WTC11 (cell line): ENCODE measurements at places on chromosomes 7 and 10. TPM values are rescaled to one million over a fixed set of nuclear protein-coding genes. Genes with fewer than 3 reads are reported as not detected.

The MEOX2 gene
- total RNA-seq, result 0.07 to 0.16 TPM (median 0.14 TPM) in 3 replicates

The ANXA8 gene
- 0.18 to 0.20 TPM in 2 of 3 replicates, not detected in the other for total RNA-seq

The NPC1L1 gene
- 0.15 to 0.18 TPM (median 0.16 TPM) in 3 replicates for total RNA-seq

The DYNC1I1 gene
- total RNA-seq, result 2.8 to 3.4 TPM (median 3.3 TPM) in 3 replicates

DNA sequence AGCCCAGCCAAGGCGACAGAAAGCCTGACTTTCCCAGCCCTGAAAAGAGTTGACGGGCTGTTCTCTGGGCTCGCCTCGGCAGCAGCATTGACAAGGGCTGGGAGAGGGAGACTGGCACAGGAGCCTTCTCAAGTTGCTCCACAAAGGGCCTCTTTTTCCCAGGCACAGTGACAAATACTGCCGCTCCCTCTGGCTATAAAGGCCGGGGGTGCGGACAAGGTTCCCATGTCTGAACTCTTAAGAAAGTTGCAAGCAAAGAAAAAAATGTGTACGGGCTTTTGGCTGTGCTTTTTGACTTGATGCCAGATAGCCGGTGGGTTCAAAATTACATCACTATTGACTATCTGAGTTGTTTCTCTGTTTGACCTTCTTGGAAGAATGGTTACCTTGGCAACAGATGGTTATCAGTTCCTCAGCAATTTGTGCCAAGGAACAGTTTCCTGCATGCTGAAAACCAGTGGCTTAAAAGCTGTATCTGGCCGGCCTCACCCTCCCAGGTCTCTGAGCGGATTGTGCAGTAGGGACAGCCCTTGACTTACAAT is 115.9 kb upstream of the EEPD1 start:
- H3K36me3 ChIP-seq, result no peaks in the 10 kb centered on the region
- DNase-seq, result no peak
- H3K4me1 ChIP-seq, result peaks cover 17% of the 10 kb centered on the region
- no peak overlapping the region for H3K4me3 ChIP-seq

DNA sequence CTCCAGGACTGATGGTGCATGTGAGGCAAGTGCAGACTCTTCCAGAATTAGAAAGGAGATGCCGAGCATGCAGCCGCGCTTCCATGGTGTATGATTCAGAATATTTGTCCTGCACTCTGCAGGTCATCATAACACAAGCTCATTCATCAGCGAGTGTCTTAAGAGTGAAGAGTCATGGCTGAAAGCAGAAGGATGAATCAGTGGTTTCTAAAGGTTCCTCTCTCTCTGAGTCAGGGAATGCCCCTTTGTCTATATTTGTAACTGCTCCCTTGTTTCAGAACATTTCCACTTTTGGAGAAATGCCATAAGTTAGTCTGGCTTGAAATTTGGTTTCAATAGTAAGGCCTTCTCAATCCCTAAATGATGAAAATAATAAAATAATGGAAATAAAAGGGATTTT is 52.3 kb downstream of the HECW1 start:
- H3K36me3 ChIP-seq, result no peaks in the 10 kb centered on the region
- no peak overlapping the region for H3K27ac ChIP-seq
- no peak overlapping the region for H3K4me3 ChIP-seq
- no peaks in the 10 kb centered on the region for H3K27me3 ChIP-seq
- no peak for DNase-seq
- H3K4me1 ChIP-seq, result peaks cover 2% of the 10 kb centered on the region

GRCh38 chr7:55498142-55498541 is 74.2 kb downstream of the VOPP1 start:
- peaks cover 12% of the 10 kb centered on the region for H3K4me1 ChIP-seq
- no peak overlapping the region for H3K27ac ChIP-seq
- H3K36me3 ChIP-seq, result peaks cover 18% of the 10 kb centered on the region
- no peak overlapping the region for H3K4me3 ChIP-seq
- no peaks in the 10 kb centered on the region for H3K27me3 ChIP-seq
- no peak for DNase-seq

- peaks cover 4% of the 10 kb centered on the region; the same call in 1 of the 2 replicates for H3K27me3 ChIP-seq
- H3K4me1 ChIP-seq, result peaks cover 32% of the 10 kb centered on the region
- no peak overlapping the region for H3K4me3 ChIP-seq
Measured at GRCh38 chr7:132206594-132206993, 369.7 kb downstream of the PLXNA4 start.

- no peak for DNase-seq
- H3K27me3 ChIP-seq, result peaks cover 91% of the 10 kb centered on the region
- no peak overlapping the region for H3K4me3 ChIP-seq
- no peaks in the 10 kb centered on the region for H3K36me3 ChIP-seq
- no peak overlapping the region for H3K27ac ChIP-seq
Measured at GRCh38 chr7:11194492-11194891, 220.8 kb downstream of the PHF14 start.

GRCh38 chr10:46090258-46090812 is 44.3 kb upstream of the MSMB start:
- H3K36me3 ChIP-seq, result no peaks in the 10 kb centered on the region
- no peaks in the 10 kb centered on the region for H3K27me3 ChIP-seq
- H3K4me1 ChIP-seq, result peaks cover 11% of the 10 kb centered on the region
- H3K27ac ChIP-seq, result no peak overlapping the region

GRCh38 chr10:49767752-49768151 is 5.6 kb upstream of the OGDHL start:
- H3K27me3 ChIP-seq, result peaks cover 51% of the 10 kb centered on the region
- DNase-seq, result peak; percentile 40
- peaks cover 12% of the 10 kb centered on the region for H3K4me1 ChIP-seq
- no peak overlapping the region for H3K27ac ChIP-seq
- 0 out of 2 replicates have a peak, but pooled peaks cover 2% of the 10 kb centered on the region for H3K36me3 ChIP-seq
- H3K4me3 ChIP-seq, result no peak overlapping the region; the same call in 1 of the 2 replicates

DNA sequence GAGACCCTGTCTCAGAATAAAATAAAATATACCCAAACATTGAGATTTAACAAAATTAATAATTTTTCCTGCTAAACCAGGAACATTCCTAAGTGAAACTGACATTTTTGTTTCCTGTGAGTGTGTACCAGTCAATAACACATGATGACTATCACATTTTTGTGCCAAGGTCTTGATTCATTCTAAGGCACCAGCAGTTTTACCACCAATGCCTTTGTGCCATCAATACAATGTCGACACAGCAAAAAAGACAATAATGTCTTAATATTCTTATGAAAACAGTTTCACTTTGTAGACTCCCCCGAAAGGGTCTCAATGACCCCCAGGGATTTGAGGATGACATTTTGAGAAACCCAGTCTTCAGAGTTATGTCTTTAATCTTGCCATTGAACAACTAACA is 7.2 kb upstream of the CADPS2 start:
- H3K4me3 ChIP-seq, result no peak overlapping the region
- H3K27ac ChIP-seq, result no peak overlapping the region
- peaks cover 2% of the 10 kb centered on the region; the same call in 1 of the 2 replicates for H3K36me3 ChIP-seq
- DNase-seq, result no peak

GRCh38 chr7:106031300-106032035 is 68.4 kb downstream of the CDHR3 start:
- H3K4me3 ChIP-seq, result no peak overlapping the region; the same call in 1 of the 2 replicates
- no peak for DNase-seq
- peak overlapping the region; percentile 89 for H3K27ac ChIP-seq

- H3K4me3 ChIP-seq, result no peak overlapping the region
- no peak for DNase-seq
- H3K4me1 ChIP-seq, result no peaks in the 10 kb centered on the region
Measured at GRCh38 chr10:74330646-74331045, 179.6 kb downstream of the ADK start.

- no peak for DNase-seq
- H3K36me3 ChIP-seq, result no peaks in the 10 kb centered on the region
Measured at GRCh38 chr7:106524690-106525059, 136.3 kb downstream of the CCDC71L start.

DNA sequence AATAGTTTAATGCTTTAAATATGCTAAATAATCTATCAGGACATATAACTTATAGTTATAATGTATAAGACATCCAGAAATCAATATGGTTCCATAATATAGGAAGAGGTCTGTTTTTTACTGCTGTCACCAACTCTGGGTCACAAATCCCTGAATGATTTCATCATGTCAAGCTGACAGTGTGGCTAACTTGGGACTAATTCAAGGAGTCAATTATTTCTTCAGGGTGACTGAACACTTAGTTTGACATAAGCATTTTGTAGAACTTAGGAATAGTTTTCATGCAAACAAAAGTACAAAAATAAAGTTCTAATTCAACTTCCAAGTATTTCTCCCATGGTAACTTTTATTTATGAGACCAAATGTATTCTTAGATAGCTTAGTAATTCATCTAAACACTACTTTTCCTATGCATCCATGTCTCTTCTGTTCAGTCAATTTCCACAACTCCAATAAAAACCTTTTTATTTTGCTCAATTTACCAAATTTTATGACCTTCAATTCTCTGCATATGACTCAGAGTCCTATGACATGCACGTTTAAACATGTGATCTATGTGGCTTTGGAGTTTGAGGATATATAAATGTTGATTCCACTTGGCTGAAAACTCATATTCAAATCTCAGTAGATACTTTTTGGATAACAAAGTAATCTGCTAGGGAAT is 40.3 kb upstream of the GNAT3 start:
- H3K27me3 ChIP-seq, result no peaks in the 10 kb centered on the region
- H3K4me3 ChIP-seq, result no peak overlapping the region
- no peak overlapping the region for H3K27ac ChIP-seq
- no peaks in the 10 kb centered on the region for H3K36me3 ChIP-seq

DNA sequence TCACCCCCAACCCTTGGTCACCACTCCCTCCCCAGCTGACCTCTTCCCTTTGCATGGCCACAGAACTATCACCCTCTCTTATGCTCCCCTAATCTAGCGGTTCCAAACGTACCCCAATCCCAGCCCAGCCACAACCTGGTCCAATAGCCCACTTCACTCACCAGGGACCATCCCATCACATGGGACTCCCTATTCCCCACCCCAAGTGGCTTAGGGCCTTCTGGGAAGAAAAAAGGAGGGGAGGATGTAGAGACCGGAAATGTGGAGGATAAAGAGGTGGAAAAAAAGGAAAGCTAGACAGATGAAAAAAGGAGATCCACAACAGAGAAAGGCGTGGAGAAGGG is 30.3 kb upstream of the PAX2 start:
- peaks cover 19% of the 10 kb centered on the region for H3K4me1 ChIP-seq
- no peaks in the 10 kb centered on the region for H3K36me3 ChIP-seq
- peak overlapping the region; percentile 79 for H3K4me3 ChIP-seq
- no peak overlapping the region for H3K27ac ChIP-seq
- DNase-seq, result no peak

DNA sequence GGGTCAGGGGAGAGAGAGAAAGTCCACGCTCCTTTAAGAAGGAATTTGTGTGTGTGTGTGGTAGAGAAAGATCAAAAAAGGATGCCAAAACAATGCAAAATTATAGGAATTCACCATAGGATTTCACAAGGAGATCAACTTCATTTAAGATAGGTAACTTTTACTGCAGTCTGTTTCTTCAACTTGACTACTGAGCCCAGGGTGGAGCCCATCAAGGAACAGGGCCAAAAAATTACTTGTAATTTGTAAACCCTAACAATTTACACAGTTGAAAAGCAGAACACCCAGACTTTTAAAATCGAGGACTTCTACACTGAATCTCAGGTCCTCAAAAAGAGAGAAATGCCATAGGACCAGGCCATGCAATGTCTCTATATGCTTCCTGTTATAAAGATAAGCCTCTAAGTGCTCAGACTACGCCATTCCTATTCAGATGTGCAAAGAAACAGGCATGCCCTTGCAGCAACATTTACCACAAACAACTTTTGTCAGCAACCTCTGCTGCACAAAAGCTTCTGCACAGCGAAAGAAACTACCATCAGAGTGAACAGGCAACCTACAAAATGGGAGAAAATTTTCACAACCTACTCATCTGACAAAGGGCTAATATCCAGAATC is 10.6 kb upstream of the GIMAP4 start:
- H3K27me3 ChIP-seq, result peaks cover 16% of the 10 kb centered on the region
- H3K27ac ChIP-seq, result no peak overlapping the region
- DNase-seq, result no peak
